ENCODE measurements at places on chromosomes 6 and 20.
A peak's percentile ranks its signal among the peaks of the same experiment; 100 is the strongest.

DNA sequence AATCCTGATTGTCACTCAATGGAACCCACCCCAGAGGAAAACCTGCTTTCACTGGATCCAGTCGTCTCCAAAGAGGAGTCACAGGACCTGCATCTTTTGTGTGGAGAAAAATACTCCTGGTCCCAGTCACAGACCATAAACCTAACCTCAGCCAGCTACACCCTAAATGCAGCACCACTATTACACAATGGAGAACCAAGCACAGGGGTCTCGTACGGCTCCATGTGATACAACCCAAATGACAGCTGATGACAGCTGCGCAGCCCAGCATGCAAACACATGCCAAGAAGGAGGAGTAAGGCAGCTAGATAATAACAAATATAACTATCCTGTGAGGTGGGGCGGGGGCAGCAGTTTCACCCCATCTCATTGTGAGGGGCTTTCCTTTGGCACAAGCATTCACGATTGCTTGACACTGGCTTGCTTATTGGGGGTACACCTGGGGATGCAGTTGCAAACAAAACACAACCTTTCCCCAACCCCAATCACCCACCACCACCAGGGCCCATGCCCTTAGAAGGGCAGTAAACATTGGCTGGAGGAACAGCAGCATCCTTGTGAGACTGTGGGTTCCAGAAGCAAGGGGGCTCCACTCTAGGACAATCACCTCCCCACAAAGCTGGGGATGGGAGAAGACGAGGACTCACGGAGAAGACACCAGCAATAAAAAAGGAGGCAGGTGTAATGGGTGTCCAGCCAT, 51.5 kb downstream of the TRERF1 start:
- no peak for DNase-seq

- no peak for DNase-seq
Measured at GRCh38 chr20:49858076-49858585, 45.5 kb downstream of the SLC9A8 start.

- DNase-seq, result no peak
Measured at GRCh38 chr6:16633961-16634360, 127.3 kb downstream of the ATXN1 start.

DNA sequence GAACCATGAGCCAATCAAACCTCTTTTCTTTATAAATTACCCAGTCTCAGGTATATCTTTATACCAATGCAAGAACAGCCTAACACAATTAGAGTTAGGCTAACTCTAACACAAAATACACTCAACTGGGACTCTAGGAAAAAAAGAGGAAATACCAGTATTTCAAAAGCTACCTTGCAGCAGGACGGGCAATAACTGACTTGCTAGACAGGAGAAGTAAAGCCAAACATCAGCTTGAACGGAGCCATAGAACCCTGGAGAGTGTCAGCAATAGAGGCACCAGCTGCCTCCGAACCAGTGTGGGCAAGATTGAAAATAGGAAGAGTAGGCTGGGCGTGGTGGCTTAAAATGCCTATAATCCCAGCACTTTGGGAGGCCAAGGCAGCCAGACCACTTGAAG, 162.0 kb upstream of the SOX4 start:
- no peak for DNase-seq

DNA sequence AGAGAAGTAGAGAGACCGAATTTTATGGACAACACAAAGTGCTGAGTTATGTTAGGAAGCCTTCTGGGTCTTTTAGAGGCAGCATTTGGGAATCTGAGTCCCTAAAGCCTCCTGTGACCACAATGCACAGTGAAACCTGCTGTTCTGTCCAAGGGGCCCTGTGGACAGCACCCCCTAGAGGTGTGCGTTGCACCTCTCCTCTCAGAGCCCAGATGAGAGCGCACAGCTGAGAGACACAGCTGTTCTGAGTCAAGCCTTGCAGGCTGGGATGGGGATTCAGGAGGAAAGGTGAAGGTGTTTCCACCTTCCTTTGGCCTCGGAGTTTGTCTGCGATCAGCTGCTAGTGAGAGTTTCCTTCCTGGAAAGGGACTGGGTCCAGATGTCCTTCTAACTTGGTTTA, 13.0 kb downstream of the PCK1 start:
- peak; percentile 25 for DNase-seq

GRCh38 chr6:129280749-129281148, 397.8 kb downstream of the LAMA2 start:
- no peak for DNase-seq

DNA sequence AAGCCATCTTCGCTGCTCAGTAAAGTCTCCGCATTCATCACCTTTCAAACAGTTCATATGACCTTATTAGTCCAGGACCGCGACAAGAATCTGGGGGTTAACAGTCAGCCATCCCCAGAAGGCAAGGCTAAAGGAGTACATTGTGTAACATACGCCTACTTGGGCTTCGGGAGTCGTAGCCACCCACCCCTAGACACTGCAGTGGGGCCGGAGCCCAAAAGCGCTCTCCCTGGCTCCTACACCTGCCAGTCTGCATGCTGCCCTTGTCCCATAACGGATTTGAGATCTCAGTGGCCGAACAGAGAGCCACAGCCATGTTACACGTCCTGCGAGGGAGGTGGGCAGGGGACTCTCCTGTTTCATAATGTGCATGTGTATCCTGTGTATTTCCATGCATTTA, 1405.5 kb downstream of the GRIK2 start:
- no peak for DNase-seq

DNA sequence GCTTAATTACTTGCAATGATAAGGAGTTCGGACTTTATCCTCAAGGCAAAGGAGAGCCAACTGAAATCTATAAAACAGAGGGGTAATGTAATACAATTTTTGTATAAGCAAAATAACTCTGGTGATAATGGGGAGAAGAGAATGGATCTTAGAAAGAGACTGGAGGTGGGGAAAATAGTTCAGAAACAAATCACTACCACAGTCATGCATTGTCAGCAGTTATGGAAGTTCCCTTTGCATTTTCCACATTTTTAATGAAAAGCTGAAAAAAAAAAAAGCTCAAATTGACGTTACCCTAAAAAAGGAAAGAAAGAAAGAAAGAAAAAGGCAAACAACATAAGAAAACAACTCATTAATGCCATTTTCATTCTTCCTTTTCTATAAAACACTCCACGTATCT, 337.6 kb upstream of the HSF2 start:
- DNase-seq, result no peak

GRCh38 chr6:25717866-25718740, 36.4 kb upstream of the SLC17A4 start:
- peak; percentile 50 for DNase-seq

DNA sequence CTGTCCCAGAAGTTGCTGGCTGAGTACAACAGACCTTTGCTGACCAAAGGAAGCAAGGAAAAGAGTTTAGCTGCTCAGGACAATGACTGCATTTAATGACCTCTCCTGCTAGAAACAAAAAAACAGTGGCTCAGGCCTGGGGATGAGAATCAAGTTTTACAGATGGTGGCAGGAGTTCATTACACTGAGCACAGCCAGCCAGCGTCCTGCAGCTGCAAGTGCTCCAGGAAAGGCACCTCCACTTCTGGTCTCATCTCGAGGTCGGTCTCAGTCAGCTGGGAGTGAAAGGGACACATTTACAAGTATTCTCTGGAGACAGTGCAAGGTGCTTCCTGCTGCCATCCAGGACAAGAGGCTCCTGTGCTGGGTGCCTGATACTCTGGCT, 362.7 kb downstream of the THBS2 start:
- no peak for DNase-seq

- no peak for DNase-seq
Measured at GRCh38 chr6:20467437-20467836, 65.8 kb downstream of the E2F3 start.

- DNase-seq, result no peak
Measured at GRCh38 chr20:54347166-54347833, 128.1 kb upstream of the DOK5 start.

DNA sequence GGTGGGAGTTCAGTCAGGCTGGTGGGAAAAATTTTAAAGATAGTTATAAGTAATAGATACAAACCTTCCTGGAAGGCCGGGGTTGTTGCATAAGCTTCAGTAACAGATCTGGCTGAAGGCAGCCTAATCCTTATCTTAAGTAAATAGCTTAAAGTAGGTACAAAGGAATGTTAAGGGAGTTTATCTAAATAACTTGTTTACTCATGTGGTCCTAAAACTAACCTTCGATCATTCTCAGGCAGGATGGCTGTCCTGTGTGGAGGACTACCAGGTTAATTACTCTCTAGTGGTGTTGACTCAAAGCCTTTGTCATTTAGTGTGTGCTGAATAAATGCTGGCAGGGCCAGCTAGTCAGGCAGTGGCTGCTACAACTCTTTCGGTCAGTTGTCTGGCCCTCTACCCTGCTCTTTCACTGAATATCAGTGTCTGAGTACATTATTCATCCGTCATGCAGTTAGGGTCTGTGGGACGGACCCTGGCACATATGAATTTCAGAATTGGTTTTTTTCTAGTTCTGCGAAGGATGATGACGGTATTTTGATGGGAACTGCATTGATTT, 131.6 kb upstream of the TAB2 start:
- no peak for DNase-seq

- DNase-seq, result no peak
Measured at GRCh38 chr20:49833483-49833882, 20.9 kb downstream of the SLC9A8 start.

GRCh38 chr6:37059344-37060194, 54.1 kb downstream of the FGD2 start:
- peak; percentile 95 for DNase-seq

GRCh38 chr20:62597416-62598115, 44.7 kb upstream of the SLCO4A1 start:
- no peak for DNase-seq
